CD4-positive, alpha-beta memory T cell (primary cell): ENCODE measurements at places on chromosomes 5 and 9.

DNA sequence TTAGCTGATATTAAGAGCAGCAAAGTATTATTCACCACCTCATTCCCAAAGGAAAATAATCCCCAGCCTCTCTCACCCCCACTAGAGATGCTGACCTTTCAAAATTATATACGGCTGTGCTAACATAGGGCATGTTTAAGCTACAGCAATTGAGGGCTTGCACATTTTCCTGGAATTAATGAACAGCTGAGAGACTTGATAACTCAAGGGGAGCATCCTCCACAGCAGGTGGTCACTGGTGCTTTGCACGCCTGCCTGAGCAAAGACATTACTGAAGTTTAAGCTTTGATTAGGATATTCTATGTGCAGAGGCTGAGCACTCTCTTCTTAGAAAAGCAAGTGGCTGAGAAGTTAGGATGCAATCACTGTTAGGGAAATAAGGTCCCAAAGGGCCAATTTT lies 230.9 kb downstream of the FAM114A2 start:
- DNase-seq, result no peak

GRCh38 chr5:168291964-168292785 lies 730 bp downstream of the WWC1 start:
- no peak for DNase-seq

DNA sequence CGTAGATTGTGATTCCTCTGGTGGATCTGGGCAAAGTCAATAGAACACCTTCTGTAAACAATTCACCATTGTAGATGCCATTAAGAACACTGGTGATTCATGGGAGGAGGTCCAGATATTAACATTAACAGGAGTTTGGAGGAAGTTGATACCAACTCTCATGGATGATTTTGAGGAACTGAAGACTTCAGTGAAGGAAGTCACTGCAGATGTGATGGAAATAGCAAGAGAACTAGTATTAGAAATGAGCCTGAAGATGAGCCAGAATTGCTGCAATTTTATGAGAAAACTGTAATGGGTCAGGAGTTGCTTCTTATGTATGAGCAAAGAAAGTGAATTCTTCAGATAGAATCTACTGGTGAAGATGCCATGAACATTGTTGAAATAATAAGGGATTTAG lies 26.9 kb downstream of the TCERG1 start:
- no peak for DNase-seq

- no peak for DNase-seq
Observed at GRCh38 chr5:154046486-154046885, 7.7 kb downstream of the MFAP3 start.

GRCh38 chr5:170338291-170338690 lies 40.7 kb upstream of the LCP2 start:
- DNase-seq, result no peak

DNA sequence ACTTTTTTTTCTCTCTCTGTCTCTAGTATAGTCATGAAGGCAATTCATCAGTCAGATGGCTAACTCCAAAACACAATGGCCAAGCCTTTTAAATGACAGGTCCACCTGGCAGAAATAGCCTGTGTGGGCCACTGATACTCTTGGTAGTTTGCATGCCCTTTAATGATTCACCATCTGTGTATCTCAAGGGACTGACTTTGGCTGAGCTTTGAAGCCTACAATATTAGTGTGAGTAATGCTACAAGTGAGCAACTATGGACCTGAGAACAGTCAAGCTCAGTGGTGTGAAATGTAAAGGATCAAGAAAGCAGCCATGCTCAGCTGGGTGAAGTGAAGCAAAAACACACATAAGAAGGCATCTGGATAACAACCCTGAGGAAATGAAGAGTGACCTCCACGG lies 506.9 kb downstream of the TLE1 start:
- no peak for DNase-seq

- DNase-seq, result no peak
Observed at GRCh38 chr9:99054581-99054980, 50.3 kb upstream of the TGFBR1 start.

DNA sequence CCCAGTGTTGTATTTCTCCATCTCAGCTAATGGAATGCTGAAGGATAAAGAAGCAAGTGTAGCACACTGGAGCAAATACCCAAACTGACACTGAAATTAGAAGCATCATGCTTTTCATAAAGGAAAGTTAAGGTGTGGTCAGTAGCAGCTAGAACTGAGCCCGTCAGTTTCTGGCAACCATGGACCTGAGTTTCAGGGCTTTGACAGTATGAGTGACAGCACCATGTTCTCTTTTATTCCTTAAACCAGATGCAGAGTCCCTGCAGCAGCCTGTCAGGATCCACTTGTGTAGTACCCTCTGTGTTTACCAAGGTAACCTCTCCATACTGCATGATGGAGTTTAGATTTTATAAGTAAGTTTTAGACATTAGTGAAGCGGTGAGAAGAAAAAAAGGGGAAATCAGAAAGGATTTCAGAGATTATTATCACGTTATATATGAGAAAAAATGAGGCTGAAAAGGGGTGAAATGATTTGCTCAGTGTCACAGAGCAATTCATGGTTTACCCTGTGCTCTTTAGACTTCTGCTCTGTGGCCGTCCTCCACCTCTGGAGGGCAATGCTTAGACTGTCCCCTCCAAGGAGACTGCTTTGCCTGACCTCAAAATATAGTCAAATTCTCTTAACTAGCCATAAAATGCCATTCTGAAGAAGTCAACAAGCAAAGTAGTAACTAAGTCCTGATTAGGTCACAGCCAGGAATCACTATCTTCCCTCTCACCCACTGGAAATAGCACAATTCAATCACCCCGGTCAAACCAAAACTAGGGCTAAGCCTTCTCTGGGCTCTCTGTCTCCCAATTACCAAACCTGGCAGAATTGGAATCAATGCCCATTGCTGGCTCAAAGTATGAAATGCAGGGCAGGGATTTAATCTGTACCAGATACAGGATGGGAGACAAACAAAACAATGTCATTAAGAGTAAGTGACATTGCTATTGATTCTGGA lies 10.5 kb upstream of the MYOT start:
- DNase-seq, result no peak

- DNase-seq, result no peak
Observed at GRCh38 chr5:132782101-132782500, 5.1 kb upstream of the SEPTIN8 start.

DNA sequence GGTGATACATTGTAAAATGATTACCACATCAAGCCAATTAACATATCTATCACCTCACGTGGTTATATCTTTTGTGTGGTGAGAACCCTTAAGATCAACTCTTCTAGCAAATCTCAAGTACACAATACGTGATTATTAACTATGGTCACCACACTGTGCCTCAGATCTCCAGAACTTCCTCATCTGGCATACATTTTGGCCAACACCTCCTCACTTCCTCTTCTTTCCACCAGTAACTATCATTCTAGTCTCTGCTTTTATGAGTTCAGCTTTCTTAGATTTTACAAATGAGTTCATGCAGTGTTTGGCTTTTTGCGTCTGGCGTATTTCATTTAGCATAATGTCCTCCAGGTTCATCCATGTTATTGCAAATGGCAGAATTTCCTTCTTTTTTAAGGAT lies 35.8 kb downstream of the PRKACG start:
- no peak for DNase-seq

- no peak for DNase-seq
Observed at GRCh38 chr9:134748591-134748990, 107.0 kb downstream of the COL5A1 start.

- no peak for DNase-seq
Observed at GRCh38 chr5:95050708-95051107, 234.2 kb downstream of the MCTP1 start.

DNA sequence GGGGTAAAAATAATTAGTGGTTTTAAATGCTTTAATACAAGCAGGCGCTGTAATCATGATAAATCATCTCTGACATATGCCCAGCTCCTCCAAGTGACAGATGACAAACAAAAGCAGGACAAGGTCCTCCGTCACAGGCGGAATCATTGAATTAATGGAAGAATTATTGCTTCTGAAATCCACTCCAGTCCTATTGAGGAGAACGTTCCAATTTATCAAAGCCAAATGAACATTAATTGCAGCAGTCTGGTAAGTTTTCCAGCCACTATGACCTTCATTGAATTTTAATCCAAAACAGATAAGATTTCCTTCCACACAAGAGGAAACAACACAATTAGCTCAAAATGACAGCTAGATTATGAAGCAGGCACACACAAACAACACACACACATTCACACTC lies 136.8 kb downstream of the ASTN2 start:
- DNase-seq, result no peak

GRCh38 chr9:132183134-132183533 lies 21.3 kb downstream of the NTNG2 start:
- DNase-seq, result no peak

DNA sequence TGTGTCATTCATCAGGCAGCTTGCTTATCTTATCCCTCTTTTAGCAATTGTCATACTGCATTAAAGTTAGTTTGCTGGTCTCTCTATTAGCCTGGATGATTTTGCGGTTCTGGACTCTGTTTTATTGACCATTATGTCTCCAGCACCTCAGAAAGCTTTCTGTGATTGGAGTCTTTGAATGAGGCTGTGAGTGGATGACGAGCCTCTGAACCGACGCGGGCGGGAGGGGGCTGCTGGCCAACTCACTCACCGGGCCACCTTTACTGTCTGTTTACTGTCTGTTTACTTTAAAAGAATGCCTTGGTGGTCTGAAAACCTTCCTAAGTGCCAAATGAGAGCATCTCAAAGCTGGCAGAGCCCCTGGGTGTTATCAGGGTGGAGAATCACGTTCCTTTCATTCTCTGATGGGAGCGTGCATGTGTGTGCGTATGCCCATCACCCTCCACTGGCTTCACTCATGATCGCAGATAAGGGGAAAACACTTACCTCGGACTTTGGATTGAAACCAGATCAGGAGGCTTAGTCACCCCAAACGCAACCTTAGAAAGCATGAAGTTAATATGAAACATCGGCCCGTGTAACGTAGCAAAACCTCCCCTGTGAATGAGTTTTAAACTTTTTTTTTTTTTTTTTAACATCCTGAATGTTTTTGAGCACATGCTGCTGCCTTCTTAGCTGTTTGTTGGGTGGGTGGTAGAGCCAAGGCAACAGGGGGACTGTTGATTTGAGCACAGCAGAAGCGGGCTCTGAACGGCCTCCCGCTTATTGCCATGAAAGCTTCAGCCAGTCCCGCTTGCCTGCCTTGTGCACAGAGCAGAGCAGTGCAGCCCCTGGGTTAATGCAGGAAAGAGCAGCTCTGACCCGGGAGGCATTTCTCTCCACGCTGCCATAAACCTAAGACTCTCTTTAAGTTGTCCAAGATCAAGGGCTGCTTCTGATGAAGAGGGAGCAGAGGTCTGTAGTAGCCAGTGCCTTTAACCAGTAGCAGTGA lies 173.6 kb downstream of the GADD45G start:
- no peak for DNase-seq

DNA sequence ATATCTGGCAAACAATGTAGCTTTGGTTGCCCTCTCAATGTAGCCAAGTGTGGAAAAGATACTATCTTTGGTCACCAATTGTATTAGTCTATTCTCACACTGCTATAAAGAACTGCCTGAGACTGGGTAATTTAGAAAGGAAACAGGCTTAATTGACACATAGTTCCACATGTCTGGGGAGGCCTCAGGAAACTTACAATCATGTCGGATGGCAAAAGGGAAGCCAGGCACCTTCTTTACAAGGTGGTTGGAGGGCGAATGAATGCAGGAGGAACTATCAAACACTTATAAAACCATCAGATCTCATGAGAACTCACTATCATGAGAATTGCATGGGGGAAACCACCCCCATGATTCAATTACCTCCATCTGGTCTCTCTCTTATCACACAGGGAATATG lies 133.1 kb upstream of the TBCA start:
- DNase-seq, result no peak

- DNase-seq, result no peak
Observed at GRCh38 chr9:14650596-14650995, 42.6 kb downstream of the ZDHHC21 start.

DNA sequence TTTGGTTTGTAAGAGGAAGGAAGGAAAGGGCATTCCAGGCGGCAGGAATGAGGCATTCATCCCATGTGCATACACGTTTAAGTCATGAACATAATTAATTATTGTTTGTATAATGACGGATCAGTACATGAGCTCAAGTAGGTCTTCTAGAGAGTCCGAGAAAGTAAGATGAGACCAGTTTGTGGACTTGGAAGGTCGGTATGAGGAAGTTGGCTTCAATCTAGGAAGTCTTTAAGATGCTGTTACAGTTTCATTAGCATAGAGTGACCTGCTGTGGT lies 2.1 kb downstream of the GTF3C4 start:
- no peak for DNase-seq

- no peak for DNase-seq
Observed at GRCh38 chr9:99373912-99374311, 151.8 kb downstream of the SEC61B start.

GRCh38 chr5:143624465-143624864 lies 187.5 kb upstream of the HMHB1 start:
- DNase-seq, result no peak

DNA sequence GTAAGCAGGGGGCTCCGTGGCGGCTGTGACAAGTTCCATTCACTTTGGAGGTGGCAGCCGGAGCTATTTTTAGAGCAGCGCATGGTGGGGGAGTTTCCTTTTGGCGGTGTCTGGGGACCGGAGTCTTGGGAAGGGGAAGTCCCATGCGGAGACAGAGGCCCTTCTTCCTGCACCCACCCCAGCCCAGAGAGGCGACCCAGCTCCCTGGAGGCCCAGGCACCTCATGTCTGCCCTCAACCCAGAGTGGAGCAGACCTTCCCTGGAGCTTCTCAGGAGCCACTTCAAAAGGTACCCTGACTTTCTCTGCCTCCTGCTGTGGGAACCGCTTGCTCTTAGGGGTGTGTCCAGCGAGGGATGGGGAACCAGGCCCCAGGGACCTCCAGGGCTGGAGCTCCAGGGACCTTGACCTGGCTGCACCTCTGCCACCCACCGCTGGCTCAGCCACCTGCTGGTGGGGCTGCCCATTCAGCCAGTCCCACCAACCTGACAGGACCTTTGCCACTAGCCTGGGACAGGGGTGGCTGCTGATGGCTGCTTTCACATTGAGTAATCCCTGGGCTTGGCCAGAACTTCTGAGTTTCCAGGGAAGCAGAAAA lies 34.1 kb downstream of the NEK6 start:
- no peak for DNase-seq

DNA sequence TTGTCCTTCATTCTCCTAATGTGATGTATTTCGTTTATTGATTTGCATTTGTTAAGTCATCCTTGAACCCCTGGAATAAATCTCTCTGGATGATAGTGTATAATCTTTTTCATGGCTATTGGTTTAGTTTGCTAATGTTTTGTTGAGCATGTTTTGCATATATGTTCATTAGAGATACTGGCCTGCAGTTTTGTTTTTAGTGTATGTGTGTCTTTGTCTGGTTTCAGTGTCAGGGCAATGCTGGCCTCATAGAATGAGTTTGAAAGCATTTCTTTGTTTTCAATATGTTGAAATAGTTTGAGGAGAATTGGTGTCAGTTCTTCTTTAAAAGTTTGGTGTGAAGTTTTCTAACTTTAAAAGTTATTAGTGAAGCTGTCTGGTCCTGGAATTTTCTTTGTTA lies 149.6 kb upstream of the ATP10B start:
- no peak for DNase-seq

DNA sequence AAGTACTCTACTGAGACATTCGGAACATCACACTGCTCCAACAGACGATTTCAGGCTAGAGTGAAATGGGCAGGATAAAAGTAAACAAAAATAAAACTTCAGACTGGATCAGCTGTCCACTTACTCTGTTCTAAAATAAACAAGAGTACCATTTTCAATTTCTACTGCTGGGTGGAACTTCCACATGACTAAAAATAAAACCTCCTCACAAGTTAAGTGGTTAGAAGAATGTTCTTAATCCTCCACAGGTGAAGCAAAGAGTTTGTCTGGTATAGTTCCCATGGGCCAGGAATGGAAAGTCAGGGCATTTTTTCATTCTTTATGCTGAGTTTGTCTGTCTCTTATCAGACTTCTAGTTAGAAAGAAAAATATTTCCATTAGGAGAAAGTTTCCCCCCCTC lies 15.7 kb downstream of the NUDT12 start:
- DNase-seq, result no peak

GRCh38 chr9:26240020-26240419 lies 561.8 kb upstream of the TUSC1 start:
- DNase-seq, result no peak
